SW 1271 (cell line): ENCODE measurements at places on chromosomes 7 and 10.
A peak's percentile ranks its signal among the peaks of the same experiment; 100 is the strongest.

DNA sequence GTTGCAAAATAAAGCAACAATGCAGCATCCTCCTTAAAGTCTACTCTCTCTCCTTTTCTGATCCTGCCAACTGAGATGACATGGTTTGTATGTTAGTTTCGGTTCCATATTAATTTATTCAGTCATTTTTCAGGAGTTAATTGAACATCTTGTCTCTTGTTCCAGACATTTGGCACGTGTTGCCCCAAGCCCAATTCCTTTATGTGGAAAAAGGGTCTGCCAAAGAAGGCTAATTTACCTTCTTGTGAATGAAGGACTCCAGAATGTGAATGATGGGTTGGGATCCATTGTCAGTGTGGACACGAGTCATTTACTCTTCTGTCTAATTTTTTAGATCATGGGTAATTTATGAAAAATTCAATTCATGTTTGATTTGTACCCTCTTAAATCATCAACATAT, 350.9 kb upstream of the LRGUK start:
- DNase-seq: no peak

GRCh38 chr7:90889210-90889609, 293.1 kb downstream of the CDK14 start:
- no peak for DNase-seq

- DNase-seq: peak; percentile 21
Observed at GRCh38 chr7:44244282-44244681, 43.5 kb downstream of the YKT6 start.

DNA sequence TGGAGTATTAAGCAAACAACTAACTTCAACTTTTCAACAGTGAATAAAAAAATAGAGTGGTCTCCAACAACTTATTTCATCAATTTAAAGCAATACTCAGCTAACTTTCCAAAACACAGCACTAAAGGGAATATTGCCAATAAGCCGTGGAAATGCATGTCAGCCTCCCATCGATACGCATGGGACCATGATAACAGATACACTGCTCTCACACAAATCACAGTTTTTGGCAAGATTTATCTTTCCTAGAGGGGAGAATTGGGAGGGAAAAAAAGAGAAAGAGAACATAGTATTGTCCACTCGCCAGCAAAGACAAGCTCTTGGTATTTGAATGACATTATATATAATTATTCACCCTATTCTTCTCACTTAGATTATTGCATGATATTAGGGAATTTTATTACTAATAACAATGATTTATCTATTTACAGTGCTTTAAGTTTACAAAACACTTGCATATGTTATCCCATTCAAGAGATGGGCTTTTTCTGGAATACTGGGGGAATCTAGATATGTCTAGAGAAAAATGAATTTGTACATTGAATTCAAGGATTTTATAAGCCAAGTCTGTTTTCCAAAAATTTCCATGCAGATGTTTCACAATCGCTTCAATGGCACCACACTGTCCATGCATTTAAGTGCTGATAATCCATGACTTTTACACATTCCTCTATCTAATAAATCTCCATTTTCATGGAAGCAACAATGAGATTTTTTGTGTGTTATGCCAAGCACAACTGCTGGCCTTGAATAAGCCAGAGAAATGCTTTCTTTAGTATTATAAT, 194.0 kb upstream of the MGMT start:
- DNase-seq: no peak

DNA sequence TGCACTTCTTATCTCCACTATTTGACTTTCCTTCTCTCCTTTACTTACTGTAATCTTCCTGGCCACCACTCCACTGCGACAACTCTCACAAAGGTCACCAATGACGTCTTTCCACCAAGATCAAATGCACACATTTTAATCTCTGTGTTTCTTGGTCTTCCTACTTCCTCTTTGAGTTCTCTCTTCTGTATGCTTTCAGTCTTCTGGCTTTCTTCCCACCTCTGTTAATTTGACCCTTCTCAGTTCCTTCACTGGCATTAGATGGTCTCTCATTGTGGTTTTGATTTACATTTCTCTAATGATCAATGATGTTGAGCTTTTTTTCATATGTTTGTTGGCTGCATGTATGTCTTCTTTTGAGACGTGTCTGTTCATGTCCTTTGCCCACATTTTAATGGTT, 31.9 kb downstream of the FAM107B start:
- DNase-seq: no peak

GRCh38 chr7:63031838-63032436, 966.7 kb upstream of the ZNF722 start:
- no peak for DNase-seq

GRCh38 chr10:97366572-97366971, 32.0 kb upstream of the FRAT2 start:
- no peak for DNase-seq

- DNase-seq: no peak
Observed at GRCh38 chr7:85010306-85010705, 176.6 kb downstream of the SEMA3D start.

- DNase-seq: no peak
Observed at GRCh38 chr7:19698331-19698730, 10.5 kb downstream of the POLR1F start.

GRCh38 chr7:73705551-73705920, 13.9 kb downstream of the STX1A start:
- DNase-seq: no peak
